ENCODE measurements at places on chromosomes 11 and 22. TPM values are rescaled to one million over a fixed set of nuclear protein-coding genes. Genes with fewer than 3 reads are reported as not detected.
A peak's percentile ranks its signal among the peaks of the same experiment; 100 is the strongest.

GRCh38 chr11:94196363-94196762 lies 67.7 kb downstream of the PANX1 start:
- H3K27ac ChIP-seq = no peak overlapping the region
- no peaks in the 10 kb centered on the region for H3K4me1 ChIP-seq
- peaks cover 11% of the 10 kb centered on the region for H3K27me3 ChIP-seq
- H3K36me3 ChIP-seq = no peaks in the 10 kb centered on the region
- H3K4me3 ChIP-seq = no peak overlapping the region
- no peak for DNase-seq

DNA sequence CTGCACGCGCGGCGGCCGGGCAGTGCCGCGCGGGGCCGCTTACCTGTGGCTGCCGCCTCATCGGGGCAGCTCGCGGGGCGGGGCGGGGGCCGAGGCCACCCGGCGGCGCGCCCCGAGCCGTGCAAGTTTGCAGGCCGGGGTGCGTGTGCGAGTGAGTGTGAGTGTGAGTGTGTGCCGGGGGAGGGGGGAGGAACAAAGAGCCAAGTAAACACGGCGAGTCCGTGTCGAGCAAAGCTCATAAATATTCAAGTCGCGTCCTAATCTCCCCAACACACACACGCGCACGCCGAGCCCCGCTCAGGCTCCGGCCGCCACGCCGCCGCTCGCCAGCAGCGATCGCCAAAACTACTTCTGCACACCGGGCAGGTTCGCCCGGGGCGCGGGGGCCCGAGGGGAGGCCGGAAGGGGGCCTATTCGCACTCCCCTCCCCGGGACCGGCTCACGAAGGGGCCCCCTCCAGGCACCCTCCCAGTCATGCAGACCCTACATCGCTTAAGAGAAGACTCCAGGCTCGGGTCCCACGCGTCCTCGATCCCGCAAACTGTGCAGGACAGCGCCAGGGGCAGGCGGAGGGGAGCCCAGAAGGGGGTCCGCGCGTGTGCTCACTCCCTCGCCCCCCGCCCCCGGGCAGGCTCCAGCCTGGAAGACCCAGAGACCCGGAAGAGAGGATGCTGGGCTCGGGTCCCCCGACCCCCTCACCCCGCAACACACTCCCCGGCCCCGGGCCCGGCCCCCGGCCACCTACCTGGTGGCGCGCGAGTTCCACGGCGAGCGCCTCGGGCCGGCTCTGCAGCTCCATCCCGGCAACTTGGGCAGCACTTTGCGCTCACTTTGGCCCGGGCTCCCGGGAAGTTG lies 827 bp downstream of the PHF21B start:
- H3K27me3 ChIP-seq = peaks cover 23% of the 10 kb centered on the region
- H3K27ac ChIP-seq = no peak overlapping the region
- no peaks in the 10 kb centered on the region for H3K36me3 ChIP-seq

GRCh38 chr11:77179048-77179447 lies 51.0 kb downstream of the MYO7A start:
- no peak overlapping the region for H3K27ac ChIP-seq
- no peaks in the 10 kb centered on the region for H3K4me1 ChIP-seq
- no peaks in the 10 kb centered on the region for H3K36me3 ChIP-seq
- no peak overlapping the region for H3K4me3 ChIP-seq
- H3K27me3 ChIP-seq = peaks cover 19% of the 10 kb centered on the region
- no peak for DNase-seq

DNA sequence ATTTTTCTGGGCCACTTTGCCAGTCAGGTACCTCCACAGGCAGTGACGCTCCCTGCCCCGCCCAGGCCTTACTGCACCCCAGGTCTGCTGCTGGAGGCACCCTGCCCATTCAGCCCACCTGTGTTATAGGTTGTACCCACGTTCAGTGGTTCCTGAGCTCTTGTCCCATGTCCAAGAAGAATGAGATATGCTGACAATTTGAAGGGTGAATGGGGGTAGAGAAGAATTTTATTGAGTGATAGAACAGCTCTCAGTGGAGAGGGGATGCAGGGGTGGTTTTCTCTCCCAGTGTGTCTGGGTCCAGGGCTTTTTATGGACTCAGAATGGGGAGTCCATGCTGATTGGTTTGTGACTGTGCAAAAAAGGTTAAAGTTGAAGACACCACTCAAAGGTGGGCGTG lies 149.7 kb downstream of the LDLRAD3 start:
- no peak overlapping the region for H3K4me3 ChIP-seq
- DNase-seq = no peak

DNA sequence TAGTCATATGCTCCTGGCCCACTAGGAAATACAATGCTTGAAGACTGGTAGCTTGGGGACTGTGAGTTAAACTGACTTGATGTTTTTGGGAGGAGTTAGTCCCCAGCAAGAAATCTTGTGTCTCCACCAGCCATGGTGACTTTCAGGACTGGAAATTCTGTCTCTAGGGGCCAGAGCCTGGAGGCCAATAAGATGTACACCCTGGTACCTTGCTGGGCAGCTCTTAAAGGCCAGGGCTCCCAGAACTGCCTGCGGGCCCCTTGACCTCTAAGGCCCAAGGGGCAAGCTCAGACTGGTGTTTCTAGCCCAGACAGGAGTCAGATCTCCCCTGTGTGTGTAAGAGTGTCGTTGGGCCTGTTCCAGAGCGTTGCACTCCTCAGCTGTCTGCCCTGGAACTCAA lies 128.7 kb upstream of the C11orf58 start:
- H3K4me3 ChIP-seq = no peak overlapping the region
- H3K27ac ChIP-seq = no peak overlapping the region
- DNase-seq = no peak
- no peaks in the 10 kb centered on the region for H3K27me3 ChIP-seq
- peaks cover 41% of the 10 kb centered on the region for H3K4me1 ChIP-seq
- no peaks in the 10 kb centered on the region for H3K36me3 ChIP-seq

DNA sequence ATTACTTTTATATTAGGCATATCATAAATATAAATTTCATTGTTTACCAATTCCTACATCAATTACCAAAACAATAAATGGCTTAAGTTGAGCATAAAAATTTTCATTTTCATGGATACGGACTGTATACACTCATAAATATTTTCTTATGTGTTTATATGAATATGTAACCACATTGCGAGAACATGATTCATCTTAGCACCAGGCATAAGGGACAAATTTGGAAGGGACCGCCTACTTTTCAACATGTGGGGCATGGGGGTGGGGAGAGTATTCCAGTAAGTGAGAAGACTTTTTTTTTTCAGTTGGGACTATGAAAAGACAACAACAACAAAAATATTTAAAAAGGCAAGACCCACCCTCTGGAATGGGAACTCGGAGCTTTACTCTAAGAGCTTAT lies 296.1 kb downstream of the RAB38 start:
- H3K4me3 ChIP-seq = no peak overlapping the region
- no peak for DNase-seq
- no peak overlapping the region for H3K27ac ChIP-seq
- H3K27me3 ChIP-seq = no peaks in the 10 kb centered on the region
- no peaks in the 10 kb centered on the region for H3K36me3 ChIP-seq

DNA sequence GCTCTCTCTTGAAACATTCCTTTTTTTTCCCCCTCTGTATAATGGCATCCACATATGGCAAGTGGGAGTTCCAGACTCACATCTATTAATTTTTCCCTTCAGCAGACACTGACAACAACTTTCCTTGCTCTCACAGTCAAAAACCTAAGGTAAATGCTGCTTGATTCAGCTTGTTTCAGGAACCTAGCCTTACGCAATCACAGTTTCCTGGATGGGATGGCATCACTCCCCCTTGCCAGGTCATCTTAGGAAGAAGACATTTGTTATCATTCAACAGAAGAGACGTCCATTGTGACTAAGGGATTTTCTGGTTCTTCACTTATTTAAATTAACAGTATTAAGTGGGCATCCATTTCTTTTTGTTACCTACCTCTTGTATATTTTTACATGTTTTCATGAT lies 112.0 kb upstream of the PDGFD start:
- no peaks in the 10 kb centered on the region for H3K36me3 ChIP-seq
- H3K27ac ChIP-seq = no peak overlapping the region
- no peaks in the 10 kb centered on the region for H3K4me1 ChIP-seq
- no peak overlapping the region for H3K4me3 ChIP-seq
- no peak for DNase-seq

DNA sequence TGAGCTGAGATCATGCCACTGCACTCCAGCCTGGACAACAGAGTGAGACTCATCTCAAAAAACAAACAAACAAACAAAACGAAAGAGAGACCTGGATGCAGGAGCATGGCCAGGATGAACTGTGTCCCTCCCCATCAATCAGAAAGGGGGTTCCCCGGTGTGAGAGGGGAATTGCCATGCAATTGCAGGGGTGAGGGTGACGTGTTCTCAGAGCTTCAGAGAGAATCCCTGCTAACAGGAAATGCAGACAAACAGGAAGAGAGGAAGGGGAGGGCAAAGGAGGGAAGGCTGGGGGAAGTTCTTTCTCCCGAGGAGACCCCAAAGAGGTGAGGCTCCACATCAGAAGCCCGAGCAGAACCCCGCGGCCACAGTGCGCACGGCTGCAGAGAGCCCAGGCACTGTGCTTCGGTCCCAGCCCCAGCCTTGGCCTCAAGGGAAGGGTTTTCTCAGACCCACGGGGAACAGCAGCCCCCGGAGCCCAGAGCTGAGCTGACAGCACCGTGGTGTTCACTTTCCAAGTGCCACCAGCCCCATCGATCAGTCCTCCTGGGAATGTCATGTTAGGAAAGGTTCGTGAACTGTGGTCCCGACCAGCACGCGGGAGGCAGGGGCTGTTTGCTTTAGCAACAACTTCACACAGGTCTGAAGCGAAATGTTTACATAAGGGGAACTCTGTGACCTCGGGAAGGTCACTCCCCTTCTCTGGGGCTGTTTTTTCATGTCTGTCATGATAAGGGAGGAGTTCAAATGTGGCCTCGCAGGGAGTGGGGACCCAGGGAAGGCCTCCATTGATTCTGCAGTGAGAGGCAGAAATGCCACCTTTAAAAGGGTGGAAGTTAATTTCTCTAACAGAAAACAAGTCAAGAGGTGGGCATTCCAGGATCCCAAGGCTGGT lies 108.0 kb upstream of the ANO1 start:
- H3K4me3 ChIP-seq = no peak overlapping the region
- H3K27me3 ChIP-seq = no peaks in the 10 kb centered on the region
- H3K36me3 ChIP-seq = no peaks in the 10 kb centered on the region
- H3K27ac ChIP-seq = no peak overlapping the region

DNA sequence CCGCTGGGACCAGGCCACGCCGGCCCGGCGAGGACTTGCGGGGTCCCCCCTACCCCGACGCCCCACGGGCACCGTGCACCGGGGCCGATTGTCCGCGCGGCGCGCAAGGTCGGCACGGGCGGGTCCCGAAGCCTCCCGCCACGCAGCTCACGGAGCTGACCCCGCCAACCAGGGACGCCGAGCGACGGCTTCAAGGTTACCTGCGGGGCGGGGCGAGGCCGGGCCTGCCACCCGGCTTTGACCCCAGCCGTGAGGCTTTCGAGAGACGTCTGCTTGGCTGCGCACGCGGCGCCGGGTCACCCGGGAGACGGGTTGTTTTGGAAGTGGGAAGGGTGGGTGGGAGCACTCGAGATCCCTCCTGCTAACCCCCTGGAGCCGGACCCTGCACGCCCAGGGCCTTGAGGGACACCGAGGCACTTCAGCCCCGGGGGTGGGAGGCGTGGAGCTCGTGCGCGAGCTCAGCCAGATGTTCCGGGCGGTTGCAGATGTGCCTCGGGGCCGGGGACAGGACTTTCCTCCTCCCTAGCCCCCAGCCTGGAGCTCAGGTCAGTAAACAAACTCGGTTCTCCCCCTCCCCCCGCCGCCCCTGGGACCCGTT lies 3.2 kb upstream of the WNT11 start:
- no peak for DNase-seq
- no peaks in the 10 kb centered on the region for H3K36me3 ChIP-seq
- peaks cover 18% of the 10 kb centered on the region for H3K4me1 ChIP-seq
- H3K27ac ChIP-seq = no peak overlapping the region

- no peak overlapping the region for H3K27ac ChIP-seq
- no peaks in the 10 kb centered on the region for H3K4me1 ChIP-seq
- DNase-seq = no peak
- H3K36me3 ChIP-seq = no peaks in the 10 kb centered on the region
- no peaks in the 10 kb centered on the region for H3K27me3 ChIP-seq
Observed at GRCh38 chr11:80798174-80798573, 1357.3 kb upstream of the TENM4 start.

- no peak overlapping the region for H3K27ac ChIP-seq
- DNase-seq = no peak
- no peaks in the 10 kb centered on the region for H3K36me3 ChIP-seq
- peaks cover 6% of the 10 kb centered on the region for H3K4me1 ChIP-seq
- no peak overlapping the region for H3K4me3 ChIP-seq
Observed at GRCh38 chr22:47174671-47175112, 412.2 kb downstream of the TBC1D22A start.

- peaks cover 35% of the 10 kb centered on the region for H3K36me3 ChIP-seq
- no peaks in the 10 kb centered on the region for H3K27me3 ChIP-seq
- peaks cover 23% of the 10 kb centered on the region for H3K4me1 ChIP-seq
- peak overlapping the region; percentile 19 for H3K4me3 ChIP-seq
Observed at GRCh38 chr22:19959043-19959586, 17.5 kb upstream of the TXNRD2 start.

DNA sequence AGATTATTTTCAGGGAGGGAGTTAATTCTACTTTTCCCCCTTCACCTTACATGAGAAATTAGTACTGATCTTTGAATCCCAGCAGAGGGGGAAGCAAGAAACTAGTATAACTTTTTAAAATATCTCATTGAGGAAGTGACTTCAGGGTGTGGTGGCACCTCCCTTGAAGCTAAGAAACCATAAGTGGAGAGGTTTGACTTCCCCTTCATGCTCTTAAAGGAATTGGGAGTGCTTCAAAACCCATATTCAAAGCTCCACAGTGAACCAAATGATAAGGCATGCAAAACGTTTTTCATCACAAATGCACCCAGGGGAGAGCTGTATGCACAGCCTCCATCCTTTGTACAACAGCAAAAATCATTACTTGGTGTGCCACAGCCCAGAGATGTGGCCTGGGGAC lies 540 bp downstream of the MS4A14 start:
- no peaks in the 10 kb centered on the region for H3K36me3 ChIP-seq
- no peak overlapping the region for H3K27ac ChIP-seq

DNA sequence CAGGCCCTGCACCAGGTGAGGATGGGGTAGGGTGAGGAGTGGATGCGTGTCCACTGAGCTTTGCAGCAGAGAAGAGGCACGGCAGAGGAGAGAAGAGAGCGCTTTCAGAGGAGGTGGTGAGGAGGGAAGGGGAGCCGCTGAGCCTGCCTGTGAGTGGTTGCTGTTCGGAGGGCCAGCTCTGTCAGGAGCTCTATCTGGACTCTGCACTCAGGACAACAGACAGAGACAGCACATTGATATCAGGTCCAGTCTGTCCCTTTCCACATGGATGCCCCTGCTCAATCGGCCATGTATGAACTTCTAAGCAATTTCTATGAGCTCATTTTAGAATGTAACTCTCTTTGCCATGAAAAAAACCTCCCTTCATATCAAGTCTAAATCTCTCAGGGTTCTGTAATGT lies 158.6 kb downstream of the KIRREL3 start:
- no peak overlapping the region for H3K4me3 ChIP-seq
- no peaks in the 10 kb centered on the region for H3K36me3 ChIP-seq
- H3K4me1 ChIP-seq = no peaks in the 10 kb centered on the region
- no peak for DNase-seq
- H3K27ac ChIP-seq = no peak overlapping the region

The CD3E gene
- 1.1 TPM for total RNA-seq

The IRAG1 gene
- total RNA-seq = 0.22 TPM
